Stimulated activated CD8-positive, alpha-beta memory T cell treated with anti-CD3 and anti-CD28 coated beads, Interleukin-15, amount 100 ng/mL, for 4 hours (primary cell): ENCODE measurements at places on chromosomes 2 and 18.

GRCh38 chr2:84029903-84030575 lies 429.0 kb downstream of the SUCLG1 start:
- no peak for DNase-seq

GRCh38 chr18:49019446-49020045 lies 68.8 kb upstream of the SMAD7 start:
- DNase-seq: no peak

GRCh38 chr2:165015052-165015642 lies 59.8 kb upstream of the SLC38A11 start:
- peak; percentile 3 for DNase-seq

DNA sequence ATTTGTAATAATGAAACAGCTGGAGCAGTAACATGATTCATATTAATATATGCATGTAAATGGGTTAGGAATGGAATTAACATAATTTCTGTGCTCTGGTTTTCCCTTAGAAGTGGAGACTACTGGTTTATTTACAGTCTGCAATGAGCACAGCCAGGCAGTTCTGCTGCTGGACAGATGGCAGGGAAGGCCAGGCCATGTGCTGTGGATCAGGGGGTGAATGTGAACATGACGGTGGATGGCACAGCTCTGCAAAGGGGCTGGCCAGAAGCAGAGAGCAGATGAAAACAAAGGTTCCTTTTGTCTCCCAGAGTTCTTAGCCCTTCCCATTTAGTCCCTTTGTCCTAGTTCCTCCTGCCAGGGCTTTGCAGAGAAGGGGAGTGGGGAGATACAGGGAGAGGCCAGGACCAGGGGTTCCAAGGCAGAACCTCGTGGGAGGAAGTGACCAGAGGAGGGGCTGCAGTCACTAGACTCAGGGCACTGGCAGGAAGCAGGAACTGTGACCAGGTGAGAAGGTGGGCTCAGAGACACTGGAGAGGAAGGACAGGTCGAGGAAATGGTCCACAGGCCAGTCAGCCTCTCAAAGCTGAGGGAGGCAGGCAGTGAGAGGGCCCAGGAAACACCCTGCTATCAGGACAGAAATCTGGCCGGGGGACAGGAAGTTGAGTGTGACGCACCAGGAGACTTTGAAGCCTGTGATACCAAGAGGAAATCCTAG lies 112.9 kb upstream of the ATP8B1 start:
- no peak for DNase-seq
